Psoas muscle (tissue), 8 donors: ENCODE measurements at places on chromosomes 6 and 20. TPM values are rescaled to one million over a fixed set of nuclear protein-coding genes. Genes with fewer than 3 reads are reported as not detected.

- no peak for DNase-seq
Measured at GRCh38 chr6:39173270-39173669, 56.0 kb downstream of the KCNK5 start.

DNA sequence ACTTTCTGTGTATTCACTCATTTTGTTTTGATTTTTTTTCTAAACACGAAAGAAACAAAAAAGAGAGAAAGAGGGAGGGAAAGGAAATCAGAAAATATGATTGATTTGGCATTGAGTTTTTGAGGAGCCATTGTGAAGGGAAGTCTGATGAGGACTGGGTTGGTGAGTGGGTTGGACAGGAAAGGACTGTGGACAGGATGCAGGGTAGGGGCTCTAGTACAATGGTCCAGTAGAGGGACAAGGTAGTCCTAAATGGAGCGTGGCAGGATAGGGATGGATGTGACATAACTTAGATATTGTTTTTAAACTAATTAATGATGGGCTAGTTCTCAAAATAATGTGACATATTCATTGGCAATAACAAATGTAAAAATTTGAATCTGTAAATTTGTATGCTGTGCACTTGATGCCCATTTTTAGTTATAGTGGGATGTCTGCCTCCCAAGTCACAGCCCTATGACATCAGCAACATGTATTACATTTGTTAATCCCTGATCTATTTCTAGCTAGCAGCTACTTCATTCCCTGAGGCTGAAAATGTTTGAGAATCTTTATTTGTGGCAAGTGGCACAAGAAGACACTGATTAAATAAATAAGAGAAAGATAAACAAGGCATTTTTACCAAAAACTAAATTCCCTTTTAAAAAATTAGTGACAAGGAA is 64.0 kb upstream of the ASF1A start:
- no peak for DNase-seq

GRCh38 chr20:57289391-57290177 is 23.1 kb upstream of the BMP7 start:
- DNase-seq: no peak

DNA sequence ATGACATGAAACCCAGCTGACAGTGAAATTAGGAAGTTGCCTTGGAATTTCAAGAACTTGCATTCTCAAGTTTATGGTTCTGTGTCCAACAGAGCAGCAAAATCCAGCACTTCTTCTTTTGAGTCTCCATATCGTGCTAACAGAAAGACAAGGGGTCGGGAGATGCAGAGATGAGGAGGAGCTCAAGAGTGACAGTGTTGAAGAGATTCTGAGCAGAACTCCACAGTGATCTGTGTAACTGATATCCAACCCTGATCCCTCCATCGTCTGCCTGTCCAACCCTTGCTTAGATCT is 21.2 kb upstream of the BTN1A1 start:
- no peak for DNase-seq

DNA sequence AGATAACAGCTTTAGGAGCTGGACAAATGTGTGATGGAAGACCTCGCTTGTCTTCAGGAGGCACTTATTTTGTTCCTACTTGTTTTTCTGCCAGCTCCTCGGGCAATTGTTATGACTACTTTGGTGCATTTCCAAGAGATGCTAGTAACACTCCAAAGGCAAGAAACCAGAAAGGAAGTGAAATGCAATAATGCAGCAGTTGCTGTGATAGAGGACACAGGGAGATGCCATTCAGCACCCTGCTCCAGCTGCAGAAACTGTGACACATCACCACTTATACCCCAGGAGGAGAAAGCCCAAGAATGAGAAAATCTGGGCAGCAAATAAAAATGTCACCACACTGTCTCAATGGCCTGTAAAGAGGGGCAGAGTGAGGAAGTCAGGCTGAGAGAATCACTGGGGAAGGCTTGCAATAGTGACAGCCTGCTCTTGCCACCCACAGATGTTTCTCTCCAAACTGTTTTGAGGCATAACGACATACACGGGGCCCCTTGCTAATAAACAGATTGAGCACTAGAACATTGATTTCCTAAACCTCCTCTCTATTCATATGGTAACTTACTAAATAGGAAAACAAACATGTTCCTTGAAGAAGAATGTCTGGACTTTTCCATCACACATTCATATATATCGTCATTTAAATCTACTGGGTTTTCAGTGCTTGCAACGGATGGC is 231.0 kb upstream of the PRND start:
- no peak for DNase-seq

DNA sequence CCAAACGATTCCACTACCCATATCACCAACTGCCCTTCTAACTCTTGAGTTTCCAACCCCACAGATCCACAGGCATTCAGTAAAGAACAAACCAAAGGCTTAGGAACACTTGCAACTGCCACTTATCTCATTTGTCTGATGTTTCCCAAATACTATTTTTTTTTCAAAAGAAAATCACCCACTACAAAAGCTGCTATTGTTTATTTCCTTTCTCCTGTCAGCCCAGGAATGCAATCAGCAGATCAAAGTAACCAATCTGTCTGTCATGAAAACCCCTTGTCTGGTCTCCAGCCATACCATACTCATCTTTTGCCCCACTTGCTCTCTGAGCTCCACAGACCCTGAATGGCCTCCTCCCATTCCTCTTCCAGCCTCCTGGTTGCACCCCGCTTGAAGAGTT is 8.8 kb upstream of the CST8 start:
- no peak for DNase-seq

DNA sequence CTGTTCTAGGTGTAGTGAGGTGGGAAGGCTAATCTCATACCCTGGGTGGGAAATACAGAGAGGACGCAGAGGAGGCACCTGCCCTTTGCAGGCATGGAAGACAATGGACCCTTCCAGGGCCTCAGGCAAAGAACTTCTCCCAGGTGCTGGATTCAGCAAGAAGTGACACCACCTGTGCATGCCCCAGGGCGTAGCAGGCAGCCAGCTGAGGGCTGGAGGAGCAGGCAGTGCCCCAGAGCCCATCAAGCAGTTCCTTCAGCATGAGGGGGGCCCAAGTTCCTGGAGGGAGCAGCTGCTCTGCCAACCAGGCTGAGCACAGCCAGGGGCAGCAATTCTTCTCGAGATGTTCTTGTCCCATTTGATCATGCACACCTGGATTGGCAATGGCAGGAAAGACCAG is 170.3 kb upstream of the PDE10A start:
- DNase-seq: no peak

GRCh38 chr20:47351643-47352331 is 4.7 kb downstream of the ZMYND8 start:
- no peak for DNase-seq

DNA sequence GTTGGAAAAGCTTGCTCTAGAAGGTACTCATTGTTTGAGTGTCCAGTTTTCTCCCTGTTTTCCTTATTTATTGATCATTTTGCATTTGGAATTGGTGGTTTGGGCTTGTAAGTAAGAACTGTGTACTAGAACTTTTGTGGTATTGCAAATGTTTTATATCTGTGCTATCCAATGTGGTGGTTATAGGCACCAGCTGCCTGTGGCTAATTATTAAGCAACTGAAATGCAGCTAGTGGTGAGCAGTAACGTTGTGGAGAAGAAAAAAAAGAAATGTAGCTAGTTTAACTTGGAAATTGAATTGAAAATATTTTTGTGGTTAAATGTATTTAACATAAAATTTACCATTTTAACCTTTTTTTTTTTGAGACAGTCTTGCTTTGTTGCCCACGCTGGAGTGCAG is 50.7 kb upstream of the MAPK13 start:
- no peak for DNase-seq

DNA sequence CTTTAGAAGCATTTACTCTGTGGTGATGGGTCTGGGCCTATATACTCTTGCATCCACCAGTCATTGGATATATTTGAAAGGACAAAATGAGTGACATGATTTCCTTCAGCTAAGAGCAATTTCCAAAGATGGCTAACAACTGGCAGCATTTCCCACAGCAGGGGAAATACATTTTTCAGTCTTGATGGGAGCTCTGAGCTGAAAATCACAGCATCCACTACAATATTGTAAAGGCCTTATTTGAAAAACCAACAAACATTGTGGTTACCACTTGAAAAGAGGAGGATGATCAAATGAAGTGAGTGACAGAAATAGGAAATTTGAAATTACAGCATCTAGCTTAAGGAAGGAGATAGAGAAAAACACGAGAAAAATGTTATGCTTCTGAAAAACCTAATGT is 705.0 kb upstream of the EPHA7 start:
- DNase-seq: no peak

GRCh38 chr6:100167585-100167984 is 173.6 kb upstream of the MCHR2 start:
- no peak for DNase-seq

DNA sequence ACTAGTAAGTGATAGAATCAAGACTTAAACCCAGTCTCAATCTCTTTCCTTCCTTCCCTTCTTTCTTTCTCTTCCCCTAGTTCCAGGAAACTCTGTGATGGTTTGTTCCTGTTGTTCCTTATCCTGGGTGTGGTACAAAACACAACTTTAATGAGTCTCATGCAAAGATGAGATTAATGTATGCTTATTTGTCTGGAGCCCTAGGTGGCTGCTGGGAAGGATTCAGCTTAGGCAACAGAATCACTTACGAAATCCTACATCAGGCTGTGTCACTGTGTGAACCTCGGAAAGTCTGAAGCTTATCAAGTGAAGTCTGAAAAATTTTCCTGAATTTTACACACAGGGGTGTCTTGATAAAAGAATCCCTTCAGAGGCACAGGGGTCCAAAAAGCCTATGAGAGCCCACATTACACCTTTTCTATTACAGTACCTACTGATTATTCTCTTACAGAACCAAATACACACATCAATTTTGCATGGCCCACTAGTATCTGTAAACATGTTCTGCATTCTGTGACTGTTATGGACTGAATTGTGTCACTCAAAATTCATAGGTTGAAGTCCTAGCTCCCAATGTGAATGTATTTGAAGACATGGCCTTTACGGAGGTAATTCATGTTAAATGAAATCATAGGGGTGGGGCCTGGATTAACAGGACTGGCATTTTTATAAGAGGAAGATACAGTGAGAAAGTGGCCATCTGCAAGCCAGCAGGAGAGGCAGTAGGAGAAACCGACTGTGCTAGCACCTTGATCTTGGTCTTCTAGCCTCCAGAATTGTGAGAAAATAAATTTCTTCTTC is 144.7 kb downstream of the MYB start:
- DNase-seq: no peak

GRCh38 chr6:22954749-22955385 is 385.5 kb downstream of the HDGFL1 start:
- DNase-seq: no peak

- no peak for DNase-seq
Measured at GRCh38 chr6:56374841-56375369, 127.5 kb upstream of the COL21A1 start.

DNA sequence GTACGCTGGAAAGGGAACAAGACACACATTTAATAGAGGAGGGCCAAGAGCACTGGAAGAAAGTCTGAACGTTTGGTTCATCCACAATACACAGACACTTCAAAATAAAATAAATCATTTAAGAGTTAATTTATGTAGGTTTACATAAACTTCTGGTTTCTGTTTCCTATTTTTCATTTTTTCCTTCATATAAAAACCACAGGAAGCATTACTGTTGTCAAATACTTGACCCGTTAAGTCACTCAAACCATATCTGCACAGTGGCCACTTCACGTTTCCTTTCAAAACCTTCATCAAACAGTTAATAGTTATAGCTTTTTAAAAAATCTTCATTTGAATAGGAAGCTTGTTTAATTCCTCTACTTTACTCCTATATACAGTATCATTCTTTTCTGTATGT is 257.6 kb upstream of the THEMIS start:
- DNase-seq: no peak

DNA sequence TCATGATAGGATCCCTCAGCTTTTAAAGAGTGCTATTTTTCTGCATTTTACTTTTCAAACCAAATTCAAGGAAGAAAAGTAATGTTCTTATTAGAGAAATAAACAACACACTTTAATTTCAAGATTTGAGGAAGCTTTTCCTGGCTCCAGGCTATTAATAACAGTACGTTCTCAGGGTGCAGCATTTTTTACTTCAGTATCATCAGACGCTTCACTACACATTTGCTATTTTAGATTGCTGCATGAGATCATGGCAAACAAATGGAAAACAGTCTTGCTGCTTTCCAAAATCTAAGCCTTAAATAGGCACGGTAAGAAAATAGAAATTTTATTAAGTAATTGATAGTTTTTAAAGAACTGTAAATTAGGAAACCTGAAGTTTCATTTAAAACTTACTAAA is 253.6 kb upstream of the EXOC2 start:
- no peak for DNase-seq

GRCh38 chr20:34570859-34571306 is 12.4 kb downstream of the MAP1LC3A start:
- DNase-seq: no peak

- DNase-seq: no peak
Measured at GRCh38 chr6:163871616-163872015, 457.1 kb downstream of the QKI start.

- DNase-seq: no peak
Measured at GRCh38 chr20:47551841-47552240, 50.2 kb downstream of the NCOA3 start.

- no peak for DNase-seq
Measured at GRCh38 chr6:89975991-89976693, 81.9 kb downstream of the GJA10 start.

DNA sequence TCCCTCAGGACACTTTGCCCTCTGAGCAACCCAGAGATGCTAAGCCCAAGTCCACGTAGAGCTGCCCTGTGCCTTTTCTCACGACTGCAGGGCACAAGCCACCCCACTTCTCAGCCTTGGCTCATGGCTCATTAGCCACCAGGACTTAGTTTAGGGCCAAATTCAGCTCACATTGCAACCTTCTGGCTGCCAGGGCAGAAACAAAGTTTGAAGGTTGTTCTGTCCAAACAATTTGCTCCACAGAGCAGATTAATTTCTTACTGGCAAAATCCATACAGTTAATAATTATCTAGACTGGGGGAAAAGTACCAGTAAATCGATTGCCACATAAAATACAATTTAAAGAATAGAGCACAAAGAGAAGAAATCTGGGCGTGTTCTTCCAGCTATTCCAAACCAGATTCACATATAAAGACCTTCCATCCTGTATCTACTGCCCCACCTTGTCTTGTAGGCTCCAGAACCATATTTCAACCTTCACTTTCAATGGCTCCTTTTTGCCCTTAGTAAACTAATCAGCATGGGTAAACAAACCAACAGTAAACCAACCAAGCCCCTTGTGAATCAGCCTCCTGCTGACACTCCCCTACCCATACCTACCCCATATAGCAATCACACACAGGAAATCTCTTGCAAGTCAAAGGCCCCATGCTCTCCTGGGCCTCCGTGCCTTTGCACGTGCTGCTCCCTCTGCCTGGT is 101.9 kb downstream of the QRSL1 start:
- no peak for DNase-seq

Gene BPIFB2
- not detected for total RNA-seq

Gene ENPP3
- 0.15 TPM for total RNA-seq

Gene TRIM31
- not detected for total RNA-seq

Gene KIF6
- not detected for total RNA-seq

Gene MUCL3
- total RNA-seq: not detected

Gene EPPIN
- total RNA-seq: not detected

Gene GDAP1L1
- total RNA-seq: not detected

Gene TBC1D32
- total RNA-seq: 0.54 TPM

Gene RWDD1
- total RNA-seq: 71.4 TPM
